ENCODE measurements at places on chromosomes 7 and 10.

- no peak for DNase-seq
Observed at GRCh38 chr10:1137499-1138163, 81.4 kb downstream of the WDR37 start.

DNA sequence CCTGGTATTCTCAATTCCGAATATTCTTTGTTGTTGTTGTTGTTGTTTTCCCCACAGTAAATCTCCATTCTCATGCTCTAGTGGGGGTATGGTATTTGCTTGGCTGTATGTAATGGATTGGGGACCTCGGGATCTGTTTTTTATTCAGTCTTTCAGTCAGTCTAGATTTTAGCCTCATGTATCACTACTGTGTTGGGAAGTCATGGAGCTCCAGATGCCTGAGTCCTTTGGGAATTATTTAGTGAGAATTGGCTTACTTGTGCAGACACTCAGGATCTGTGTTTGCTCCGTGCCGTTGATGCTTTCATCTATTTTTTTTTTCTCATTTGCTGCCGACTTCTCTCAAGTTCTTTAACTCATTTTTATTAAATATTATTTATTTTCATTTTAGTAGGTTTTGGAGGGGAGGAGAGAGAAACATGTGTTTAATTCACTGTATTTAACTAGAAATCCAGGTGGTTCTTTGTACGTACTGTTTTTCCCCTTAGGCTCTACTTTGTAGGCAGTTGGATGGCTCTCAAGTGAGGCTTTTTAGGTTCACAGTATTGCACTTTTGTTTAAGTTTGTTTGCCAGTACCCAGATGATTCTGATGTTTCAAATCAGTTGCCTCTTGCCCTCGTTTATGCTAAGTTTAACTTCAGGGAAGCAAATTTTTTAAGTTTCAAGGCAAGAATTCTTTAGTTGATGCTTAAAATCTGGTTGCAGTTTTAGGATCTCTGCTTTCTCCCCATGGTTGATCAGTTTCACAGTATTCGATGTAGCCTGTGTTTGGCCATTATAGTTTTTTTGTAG lies 36.9 kb downstream of the ZNRF2 start:
- no peak for DNase-seq

GRCh38 chr10:34222359-34222758 lies 592.7 kb downstream of the PARD3 start:
- DNase-seq: no peak

- no peak for DNase-seq
Observed at GRCh38 chr7:140005341-140005740, 57.4 kb downstream of the PARP12 start.

- DNase-seq: peak; percentile 51
Observed at GRCh38 chr7:30163231-30163894, 28.6 kb downstream of the MTURN start.

DNA sequence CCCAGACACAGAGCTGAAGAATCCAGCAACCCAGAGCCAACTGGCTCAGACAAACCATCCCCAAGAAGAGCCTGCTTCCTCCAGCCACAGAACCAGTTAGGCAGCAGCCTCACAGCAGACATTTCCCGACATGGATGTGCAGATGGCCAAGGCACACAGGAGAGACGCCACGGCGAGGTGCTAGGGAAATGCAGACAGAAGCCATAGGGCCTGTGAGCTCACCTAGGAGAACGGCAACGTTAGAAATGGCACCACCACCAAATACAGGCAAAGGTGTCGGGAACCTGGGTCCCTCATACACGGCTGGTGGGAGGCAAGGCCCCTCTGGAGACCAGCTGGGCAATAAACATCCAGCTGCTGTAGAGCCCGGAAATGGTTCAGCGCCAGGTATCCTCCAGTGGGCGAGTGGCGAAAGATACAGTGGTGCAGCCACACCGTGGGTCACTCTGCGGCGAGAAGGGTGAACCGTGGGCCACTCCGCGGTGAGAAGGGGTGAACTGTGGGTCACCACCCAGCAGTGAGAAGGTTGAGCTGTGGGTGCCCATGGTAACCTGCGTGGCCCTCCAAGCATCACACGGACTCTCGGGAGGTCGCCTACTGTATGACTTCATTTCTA lies 31.2 kb downstream of the JAKMIP3 start:
- no peak for DNase-seq

- no peak for DNase-seq
Observed at GRCh38 chr7:92837000-92837749, 802 bp upstream of the CDK6 start.

DNA sequence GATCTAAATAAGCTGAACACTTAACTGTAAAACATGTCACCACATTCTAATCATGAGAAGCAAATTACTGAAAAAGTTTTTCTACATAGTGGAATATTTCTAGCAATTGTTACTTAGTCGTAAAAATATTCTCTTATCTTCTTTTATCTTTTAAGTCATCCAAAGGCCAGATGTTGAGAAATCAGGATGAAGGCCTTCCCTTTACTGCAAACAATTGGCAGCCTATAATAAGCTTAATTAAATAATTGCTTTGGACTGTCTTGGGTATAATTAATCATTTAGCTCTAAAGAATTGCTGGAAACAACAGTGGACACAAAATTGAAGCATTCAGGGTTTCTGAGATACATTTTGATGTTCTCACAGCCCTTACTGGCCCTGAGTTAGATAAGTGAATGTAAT lies 226.5 kb downstream of the FANK1 start:
- no peak for DNase-seq

DNA sequence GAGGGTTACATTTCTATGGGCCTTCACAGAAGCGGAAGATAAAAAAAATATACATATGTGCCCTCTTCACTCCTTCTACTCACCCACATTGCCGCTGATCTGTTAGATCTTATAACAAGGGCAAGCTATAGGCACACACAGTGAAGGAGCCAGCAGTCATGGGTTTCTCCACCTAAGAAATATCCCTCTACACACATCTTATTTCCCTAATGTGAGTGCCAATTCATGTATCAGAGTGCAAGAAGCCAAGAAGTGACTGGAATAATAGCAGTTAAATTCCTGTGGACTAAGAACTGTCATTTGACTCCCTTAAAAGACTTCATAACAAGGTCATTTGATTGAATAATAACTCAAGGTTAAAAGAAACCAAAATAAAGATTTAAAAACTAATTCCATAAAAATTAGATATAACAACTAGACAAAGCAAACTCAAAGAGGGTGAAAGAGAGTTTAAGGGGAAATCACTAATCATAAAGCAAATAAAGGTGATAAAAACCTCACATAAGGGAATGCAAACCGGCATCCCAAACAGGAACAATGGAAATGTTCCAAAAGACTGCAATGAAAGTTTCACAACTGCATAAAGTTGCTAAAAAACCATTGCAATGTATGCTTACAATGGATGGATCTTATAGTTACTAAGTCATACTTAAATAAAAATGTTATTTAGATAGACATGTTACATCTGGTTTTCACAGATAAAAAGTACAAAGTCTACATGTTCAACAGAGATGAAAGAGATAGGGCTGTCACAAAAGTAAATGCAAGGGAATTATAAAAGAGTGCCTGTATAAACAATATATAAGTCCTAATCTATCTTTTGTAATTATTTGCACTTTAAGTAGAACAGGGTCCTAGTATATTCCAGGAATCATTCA lies 42.8 kb downstream of the ARHGAP21 start:
- no peak for DNase-seq

DNA sequence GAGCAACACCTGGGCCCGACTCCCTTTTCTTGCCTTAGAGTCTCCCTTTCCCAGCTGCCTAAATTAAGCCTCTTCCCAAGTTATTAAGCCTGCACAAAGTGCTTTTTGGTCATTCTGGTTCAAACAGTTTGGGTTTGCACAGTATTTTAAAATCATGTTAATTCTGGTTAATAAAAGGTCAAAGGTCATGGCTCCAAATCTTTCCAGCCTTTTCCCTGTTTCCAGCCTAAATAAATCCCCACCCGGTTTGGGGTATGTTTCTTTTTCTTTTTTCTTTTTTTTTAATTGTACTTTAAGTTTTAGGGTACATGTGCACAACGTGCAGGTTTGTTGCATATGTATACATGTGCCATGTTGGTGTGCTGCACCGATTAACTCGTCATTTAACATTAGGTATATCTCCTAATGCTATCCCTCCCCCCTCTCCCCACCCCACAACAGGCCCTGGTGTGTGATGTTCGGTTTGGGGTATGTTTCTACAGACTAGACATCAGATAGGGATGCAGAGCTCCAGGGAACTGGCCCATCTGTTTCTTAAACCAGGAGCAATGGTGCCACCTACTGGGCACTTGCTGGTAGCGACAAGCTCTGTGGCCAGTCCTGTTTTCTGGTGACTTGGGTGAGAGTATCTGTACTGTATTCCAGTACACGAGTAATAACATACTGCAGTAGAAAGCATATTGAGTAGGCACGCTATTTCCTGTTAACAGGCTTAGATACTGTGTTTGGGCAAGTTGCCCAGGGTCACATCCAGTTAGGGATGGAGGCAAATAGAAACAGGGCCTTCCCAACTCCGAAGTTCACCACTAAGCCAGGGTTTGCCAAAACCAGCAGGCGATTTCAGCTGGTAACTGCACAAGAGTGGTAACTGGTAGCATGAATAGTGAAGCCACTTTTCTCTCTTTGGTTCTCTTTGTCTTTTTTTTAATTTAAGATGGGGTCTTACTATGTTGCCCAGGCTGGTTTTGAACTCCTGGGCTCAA lies 60.6 kb upstream of the TRIM8 start:
- DNase-seq: peak; percentile 91

DNA sequence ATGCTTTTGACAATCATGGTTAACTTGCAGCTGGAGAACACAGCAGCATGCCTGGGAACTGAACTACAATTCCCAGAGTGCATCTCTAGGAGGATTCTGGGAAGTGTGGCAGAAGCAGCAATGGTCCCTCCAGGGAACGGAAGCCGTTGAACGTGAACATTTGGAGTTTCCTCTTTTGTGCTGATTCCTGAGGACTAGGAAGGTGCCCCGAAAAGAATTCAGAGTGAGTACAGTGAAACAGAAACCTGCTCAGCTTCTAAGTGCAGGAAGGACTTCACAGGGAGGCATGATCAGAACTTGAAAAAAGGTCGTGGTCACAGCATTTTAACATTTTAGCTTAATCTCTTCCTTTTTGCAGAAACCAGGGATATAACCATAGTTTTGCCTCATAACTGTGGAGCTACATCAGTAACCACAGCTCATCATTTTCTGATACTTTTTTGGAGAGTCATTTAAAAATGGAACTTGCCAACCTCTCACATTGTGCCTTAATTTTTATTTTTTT lies at the start of gene NUDT13:
Gene NUDT13, plus strand, starts transcription at position 111 of the 505 bp plus-strand sequence. CDS start 3,911 bp downstream, outside the sequence.
- DNase-seq: peak; percentile 60

DNA sequence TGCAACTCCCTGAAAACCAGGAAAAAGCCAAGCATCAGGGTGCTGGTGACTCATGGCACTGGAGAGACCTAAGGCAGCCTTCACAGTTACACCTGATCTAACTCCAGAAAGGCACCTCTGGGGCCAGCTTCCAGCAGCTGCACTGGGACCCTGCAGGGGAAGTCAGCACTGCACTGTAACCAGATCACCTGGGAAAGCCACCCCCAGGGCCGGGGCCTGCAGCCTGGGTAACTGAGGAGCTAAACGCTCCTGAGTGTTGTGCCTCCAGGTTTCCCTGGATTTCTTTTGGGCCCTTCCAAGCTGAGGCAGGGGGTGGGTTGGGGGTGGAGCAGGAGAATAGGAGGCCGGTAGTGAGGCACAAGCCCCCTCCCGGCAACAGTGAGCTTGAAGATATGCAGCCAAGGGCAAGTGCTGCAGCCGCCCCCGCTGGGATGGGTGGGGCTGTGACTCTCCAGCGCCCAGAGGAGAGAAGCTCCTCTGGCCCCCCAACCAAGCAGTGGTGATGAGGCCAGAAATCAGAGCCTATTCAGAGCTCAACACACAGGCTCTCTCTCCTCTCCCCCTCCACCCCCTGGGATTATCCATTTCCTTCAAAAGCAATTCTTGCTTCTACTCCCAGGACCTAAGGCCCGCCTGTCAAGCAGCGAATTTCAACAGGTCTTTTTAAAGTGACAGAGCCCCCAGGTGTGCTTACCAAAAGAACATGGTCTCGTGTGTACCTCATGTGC lies 2.6 kb downstream of the CXCL12 start:
- no peak for DNase-seq

GRCh38 chr10:67473850-67474633 lies 222.0 kb downstream of the CTNNA3 start:
- DNase-seq: no peak

DNA sequence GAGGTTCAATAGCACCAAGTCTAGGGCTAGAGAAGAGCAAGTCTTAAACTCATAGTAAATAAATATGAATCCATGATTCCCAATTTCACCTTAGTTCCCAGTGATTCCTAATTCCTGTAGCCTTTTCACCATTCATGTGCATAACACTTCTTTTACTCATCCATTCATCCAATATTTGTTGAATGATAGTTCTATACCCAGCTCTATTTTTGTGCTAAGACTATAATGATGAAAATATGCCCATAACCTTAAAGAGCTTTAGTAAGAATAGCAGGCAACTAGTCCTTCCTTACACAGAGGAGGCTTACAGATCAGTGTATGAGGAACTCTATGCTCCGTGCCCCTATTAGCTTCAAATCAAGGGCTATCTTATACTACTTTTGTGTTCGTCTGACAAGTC lies 280.2 kb upstream of the CHRM2 start:
- no peak for DNase-seq

DNA sequence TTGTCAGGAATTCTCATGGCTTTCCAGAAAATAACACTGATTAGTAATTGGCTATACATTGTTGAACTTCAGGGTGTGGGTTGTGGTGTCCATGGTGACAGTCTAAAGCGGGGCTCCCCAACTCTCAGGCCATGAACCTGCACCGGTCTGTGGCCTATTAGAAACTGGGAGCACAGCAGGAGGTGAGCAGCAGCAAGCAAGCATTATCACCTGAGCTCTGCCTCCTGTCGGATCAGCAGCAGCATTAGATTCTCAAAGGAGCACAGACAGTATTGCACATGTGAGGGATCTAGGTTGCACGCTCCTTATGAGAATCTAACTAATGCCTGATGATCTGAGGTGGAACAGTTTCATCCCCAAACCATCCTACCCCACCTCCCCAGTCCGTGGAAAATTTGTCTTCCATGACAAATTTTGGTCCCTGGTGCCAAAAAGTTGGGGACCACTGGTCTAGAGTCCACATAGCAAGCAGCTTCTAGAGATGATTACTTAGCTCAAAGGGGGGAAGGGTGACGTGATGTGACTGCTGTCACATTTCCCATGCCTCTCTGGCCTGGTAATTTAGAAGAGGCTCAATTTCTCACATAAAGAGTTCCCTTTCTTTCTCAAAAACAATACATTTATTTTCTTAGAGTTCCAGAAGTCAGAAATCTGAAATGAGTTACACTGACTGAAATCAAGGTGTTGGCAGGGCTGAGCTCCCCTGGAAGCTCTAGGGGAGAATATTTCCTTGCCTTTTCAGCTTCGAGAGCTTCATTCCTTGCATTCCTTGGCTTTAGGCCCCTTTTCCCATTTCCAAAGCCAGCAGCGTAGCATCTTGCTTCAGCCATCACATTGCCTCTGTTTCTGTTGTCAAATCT lies 17.6 kb upstream of the FAM221A start:
- DNase-seq: no peak

- DNase-seq: no peak
Observed at GRCh38 chr7:15459018-15459615, 102.7 kb downstream of the AGMO start.

- no peak for DNase-seq
Observed at GRCh38 chr7:102992938-102993717, 80.3 kb downstream of the LRRC17 start.

Data from activated CD4-positive, alpha-beta T cell treated with anti-CD3 and anti-CD28 coated beads for 36 hours (primary cell).